ENCODE measurements at places on chromosomes 5 and 9. TPM values are rescaled to one million over a fixed set of nuclear protein-coding genes. Genes with fewer than 3 reads are reported as not detected.

DNA sequence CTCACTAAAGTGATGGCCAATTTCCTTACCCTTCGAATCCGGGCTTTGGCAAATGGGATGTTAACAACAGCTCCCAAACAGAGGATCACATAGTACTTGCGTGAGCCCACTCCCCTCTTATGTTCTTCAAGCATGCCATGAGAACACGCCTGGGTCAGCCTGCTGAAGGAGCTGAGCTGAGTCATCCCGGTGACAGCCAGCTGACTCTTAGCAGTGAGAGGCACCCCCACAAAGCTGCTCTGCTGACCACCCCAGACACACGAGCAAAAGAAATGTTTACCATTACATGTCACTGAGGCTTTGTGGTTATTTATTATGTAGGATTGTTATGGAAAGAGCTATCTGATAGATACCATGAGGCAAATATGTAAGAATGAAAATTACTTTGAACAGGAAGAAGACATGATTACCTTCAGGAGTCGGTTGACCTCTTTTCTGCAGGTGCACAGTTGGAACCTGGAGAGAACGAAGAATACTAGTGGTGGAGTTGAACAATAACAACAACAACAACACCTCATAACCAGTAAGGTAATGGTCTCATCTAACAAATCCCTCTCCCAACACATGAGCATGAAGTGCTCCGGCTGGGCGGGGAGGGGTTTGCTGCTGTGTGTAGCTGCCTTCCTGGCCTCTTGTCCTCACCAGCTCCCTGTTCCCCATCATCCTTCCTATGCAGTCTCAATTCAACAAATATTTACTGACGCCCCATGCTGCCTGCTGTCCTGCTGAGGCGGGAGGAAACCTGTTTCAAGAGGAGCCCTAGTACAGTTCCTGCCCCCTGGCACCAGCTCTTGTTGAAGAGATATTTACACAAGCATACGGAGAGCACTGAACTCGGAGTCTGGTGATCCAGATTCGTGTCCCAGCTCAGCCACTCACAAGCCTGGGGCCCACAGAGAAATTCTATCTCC lies 69.4 kb upstream of the LHFPL2 start:
- no peak for DNase-seq

GRCh38 chr5:58648846-58649245 lies 66.0 kb downstream of the RAB3C start:
- DNase-seq: no peak

C9orf50 gene
- polyA plus RNA-seq: 0.72 TPM

DNA sequence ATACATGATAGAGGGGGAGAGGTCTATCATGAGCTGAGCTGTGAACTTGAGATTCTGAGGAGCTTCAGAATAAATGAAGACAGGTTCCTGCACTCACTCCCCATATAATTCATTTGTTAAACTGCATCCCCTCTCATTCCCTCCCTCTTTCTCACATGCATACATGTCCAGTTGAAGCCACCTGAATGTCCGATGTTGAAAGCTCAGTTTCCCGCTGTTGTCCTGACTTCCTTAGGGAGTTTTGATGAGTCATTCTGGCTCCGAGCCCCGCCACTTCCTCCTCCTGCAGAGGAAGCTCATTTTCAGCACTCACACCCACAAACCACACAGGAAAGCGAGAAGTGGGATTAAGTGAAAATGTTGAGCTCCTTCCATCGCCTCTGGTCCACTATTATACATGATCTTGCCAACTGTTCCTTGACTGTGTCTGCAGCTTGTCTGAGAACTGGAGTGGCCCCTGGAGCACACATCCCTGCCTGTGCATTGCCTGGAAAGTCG lies 121.2 kb downstream of the CEMIP2 start:
- DNase-seq: no peak

DNA sequence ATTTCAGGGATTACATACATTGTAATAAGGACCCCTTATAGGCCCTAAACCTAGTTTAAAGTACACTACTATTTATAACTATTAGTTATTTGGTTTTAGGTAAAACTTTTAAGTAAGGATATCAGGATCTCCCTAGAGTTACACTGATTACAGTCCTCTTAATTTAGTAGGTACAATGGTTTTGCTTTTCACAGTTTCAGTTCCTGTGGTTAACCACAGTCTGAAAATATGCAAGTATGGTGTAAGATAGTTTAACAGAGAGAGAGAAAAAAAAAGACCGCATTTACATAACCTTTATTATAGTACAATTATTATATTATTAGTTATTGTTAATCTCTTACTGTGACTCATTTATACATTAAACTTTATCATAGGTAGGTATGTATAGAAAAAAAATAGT lies 725.3 kb upstream of the PTPRD start:
- no peak for DNase-seq

VDAC1 gene
- 184 TPM for polyA plus RNA-seq

Data from right renal pelvis (tissue), 4 donors.